ENCODE measurements at places on chromosomes 4 and X.

DNA sequence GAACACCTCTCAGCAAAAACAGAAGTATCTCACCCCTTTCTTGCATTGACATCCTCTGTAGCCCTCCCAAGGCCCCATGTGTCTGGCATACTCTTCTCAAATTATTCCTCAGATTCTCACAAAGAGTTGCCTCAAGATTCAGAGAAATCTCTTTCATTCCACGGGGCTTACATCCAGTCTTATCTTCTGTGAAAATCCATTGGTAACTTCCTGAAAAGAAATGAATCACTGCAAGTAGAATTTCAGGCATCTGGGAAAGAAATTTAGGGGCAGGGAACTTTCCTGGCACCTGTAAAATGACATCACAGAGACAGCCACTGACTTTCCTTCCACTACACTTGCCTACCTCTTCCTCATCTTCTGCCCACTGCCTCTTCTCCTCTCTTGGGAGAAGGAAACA, 182.5 kb upstream of the ARHGEF9 start:
- DNase-seq: no peak

DNA sequence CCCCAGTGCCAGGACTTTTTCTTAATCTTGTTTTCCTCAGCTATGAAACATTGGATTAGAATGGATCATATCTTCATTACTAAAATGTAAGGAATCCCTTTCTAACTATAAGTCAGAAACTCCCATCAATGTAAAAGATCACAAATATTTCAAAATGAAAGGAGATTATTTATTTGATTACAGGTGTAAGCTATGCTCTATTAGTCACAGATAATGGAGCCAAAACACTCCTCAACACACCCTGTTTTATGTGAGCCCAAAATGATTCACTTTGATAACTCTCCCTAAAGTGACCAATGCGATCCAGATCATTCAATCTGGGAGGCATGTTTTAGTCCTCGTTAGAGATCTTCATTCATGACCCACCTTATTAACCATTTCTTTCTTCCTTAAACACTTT, 566.7 kb upstream of the TENM3 start:
- no peak for DNase-seq

- no peak for DNase-seq
These were observed 430.6 kb downstream of the BCOR start for GRCh38 chrX:39667191-39667590.

DNA sequence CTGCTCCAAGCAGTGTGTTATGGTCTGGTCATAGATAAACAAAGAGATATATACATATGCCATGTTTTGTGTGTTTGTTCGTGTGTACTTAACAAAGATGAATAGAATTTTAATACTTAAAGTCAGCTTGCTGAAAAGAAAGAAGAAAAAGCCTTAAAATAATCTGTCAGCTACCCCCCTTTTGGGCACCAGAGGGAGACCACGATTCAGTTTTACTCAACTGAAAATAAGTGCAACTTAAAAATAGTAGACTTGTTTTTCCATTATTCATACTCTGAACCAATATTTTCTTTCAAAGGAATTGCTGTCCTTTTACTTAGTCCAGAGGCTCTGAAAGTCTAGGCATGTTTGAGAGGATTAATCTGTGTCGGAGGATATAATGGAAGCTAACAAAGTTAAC, 181.7 kb upstream of the AGTR2 start:
- DNase-seq: no peak

- DNase-seq: no peak
These were observed 2.0 kb downstream of the WDR13 start for GRCh38 chrX:48599341-48599740.

DNA sequence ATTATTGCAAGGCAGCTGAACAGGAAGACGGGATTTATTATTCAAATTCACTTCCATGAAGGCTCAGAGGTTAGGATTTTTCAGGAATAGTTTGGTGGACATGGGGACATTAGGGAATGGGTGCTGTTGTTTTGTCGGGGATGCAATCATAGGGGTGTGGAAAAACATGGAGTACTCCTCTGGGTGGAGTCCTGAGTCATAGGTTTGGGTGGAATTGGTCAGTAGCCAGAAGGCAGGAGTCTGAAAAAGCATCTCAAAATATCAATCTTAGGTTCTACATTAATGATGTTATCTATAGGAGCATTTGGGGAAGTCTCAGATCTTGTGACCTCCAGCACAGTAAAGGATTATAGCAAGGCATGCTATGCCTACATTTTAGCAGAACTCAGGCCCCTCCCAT, 14.5 kb upstream of the ETNPPL start:
- no peak for DNase-seq

DNA sequence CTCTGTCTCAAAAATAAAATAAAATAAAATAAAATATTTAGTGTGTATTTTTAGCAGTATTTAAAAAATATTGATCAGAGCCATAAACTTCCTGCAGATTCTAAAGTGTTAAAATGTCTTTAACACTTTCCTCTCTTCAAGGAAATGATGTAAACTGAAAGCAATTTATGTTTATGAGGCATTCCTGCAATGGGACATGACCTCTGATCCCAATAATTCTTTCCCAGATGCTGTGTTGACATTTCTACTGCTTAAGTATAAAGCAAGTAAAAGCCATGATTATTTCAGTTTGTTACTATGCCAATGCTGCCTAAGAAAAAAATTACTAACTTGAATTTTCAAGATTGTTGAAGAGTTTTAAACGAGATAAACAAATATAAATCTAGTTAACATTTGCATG, 29.0 kb downstream of the COQ2 start:
- DNase-seq: no peak

DNA sequence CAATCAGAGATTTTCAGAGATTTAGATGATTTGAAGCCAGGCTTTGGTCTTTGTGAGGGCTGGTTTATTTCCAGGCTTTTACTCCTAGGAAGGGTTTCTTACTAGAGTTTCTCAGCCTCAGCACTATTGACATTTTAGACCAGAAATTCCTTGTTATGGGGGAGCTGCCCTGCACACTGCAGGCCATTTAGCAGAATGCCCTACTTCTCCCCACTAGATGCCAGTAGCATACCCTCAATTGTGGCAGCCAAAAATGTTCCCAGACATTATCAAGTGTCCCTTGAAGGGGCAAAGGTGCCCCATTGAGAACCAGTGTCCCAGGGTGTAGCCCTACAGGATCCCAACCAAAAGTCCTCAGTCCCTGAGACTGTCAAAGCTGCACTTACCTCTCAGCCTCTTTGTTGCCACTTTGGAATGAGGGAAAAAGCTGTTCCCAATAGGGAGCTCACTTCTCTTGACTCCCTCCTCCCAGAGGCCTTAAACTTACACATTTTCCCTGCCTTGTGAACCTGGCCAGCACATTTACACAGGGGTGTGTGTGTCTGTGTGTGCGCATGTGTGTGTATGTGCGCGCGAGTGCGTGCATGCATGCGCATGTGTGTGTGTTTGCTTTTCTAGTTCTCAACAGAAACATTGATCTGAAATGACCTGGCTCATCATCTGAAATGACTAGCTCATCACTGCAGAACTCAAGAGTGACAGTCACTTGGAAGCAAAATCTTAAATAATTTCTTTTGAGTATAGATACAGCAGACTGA, 231.4 kb downstream of the QDPR start:
- no peak for DNase-seq

DNA sequence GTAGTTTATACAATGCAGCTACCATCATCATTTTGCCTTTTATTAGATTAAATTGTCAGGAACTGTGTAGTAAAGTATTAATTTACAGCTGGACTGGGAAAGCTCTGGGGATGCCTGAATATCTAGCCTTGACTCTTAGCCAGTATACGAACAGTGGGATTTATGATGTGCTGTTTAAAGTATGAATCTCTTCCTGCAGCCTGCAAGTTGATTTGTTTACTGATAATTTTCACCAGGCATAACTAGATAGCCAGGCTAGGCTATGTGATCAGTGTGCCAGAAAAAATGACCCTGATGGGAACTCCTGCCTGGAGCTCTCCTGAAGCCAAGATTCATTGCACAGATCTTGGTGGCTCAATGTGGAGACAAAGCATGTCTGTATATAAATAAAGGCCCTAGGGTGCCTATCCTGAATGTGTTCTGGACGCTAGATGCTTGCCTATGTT, 119.2 kb downstream of the SCLT1 start:
- no peak for DNase-seq

DNA sequence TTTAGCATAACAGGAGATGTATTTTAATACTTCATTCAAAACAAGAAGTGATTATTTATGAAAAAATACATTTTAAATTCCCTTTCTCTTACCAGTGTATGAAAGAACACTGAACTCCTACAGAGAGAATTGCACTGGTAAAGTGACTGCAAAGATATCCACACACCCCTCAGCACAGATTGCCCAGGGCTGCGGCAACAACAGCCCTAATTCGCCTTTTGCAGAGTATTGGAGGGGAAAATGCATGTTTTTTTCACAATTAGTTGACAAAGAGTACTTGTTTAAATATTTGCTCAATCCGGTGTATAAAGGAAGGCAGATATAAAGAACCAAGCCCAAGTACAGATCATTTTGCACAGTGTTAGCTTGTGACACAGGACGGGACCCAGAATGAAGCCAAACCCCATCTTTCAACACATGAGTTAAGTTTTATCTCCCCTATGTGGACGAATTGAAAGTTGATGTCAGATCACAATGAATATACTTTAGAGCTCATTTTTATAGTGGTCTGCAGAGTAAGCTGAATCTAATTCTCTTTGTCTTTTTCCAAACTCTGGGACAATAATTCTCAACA, 551.4 kb upstream of the IGFBP7 start:
- DNase-seq: no peak

DNA sequence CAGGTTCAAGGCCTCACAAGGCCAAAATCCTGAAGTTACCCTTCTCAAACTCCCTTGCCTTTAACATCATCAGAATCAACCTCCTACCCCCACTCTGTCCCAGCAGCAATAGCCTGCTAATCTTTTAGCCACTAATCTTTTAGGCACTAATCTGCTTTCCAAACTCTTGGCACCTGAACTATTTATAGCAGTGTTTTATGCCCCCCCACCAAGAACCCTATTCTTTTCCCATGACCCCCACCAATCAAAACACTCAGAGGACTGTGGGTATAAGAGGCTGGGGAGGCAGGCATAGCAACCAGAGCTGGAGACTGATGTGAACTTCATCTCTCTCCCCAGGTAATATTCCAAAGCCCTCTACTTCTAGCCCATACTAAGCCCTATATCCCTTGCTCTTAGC, at the start of gene ARR3:
TSS of gene ARR3 (plus strand) at position 301 of the 400 bp plus-strand sequence. CDS start 1,052 bp downstream, outside the sequence.
- DNase-seq: no peak

- no peak for DNase-seq
These were observed 284.4 kb downstream of the AFF2 start for GRCh38 chrX:148784856-148785255.

DNA sequence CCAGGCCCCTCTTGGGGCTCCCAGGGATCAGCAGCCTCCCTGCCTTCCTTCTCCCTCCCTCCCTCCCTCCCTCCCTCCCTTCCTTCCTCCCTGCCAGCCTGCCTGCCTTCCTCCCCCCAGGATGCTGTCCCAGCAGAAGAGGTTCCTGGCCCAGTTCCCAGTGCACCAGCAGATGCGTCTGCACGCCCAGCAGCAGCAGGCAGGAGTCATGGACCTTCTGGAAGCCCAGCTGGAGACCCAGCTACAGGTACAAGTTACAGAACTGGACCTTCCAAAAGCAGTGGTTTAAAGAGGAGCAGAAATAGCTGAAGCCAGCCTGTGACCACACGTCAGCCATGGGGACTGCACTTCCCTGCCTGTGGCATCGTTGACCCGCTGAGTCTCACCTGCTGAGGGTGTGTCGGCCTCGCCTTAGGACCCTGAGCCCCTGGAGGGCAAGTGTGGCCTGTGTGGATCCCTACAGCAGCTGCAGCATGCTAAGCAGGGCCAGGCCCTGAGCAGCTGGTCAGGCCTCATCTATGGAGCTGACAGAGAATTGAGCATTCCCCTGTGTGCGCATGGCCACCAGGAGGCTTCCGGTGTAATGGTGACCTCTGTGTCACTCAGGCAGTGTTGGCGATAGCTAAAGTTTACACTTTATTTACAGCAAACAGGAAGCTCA, 84.7 kb downstream of the CRMP1 start:
- no peak for DNase-seq

GRCh38 chrX:153379971-153380581, 21.1 kb downstream of the PNMA6E start:
- no peak for DNase-seq

DNA sequence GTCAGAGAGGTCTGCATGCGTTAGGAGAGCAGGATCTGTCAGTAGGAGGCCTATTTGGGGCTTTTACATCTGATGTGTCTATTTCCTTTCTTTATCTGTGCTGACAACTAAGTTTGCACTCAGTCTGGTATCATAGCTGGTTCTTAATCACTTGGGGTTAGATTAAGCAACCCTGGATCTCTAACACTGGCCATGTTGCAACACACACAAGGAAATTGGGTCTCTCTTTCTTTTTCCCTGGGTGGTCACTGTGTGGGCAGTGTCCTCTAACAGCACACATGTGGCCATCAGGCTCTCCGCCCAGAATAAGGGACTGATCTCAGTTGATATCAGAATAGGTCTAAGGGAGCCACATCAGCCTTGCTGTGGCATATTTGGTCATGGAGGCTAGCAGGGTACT, 38.9 kb downstream of the IGFBP7 start:
- DNase-seq: no peak

DNA sequence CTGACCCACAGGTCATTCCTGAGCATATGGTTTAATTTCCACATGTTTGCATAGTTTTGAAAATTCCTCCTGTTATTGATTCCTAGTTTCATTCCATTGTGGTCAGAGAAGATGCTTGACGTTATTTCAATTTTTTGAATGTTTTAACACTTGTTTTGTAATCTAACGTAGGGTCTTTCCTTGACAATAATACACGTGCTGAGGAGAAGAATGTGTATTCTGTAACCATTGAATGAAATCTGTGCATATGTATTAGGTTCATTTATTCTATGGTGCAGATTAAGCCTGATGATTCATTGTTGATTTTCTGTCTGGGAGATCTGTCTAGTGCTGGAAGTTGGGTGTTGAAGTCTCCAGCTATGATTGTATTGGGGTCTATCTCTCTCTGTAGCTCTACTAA, 486.4 kb upstream of the RPS6KA3 start:
- DNase-seq: no peak

DNA sequence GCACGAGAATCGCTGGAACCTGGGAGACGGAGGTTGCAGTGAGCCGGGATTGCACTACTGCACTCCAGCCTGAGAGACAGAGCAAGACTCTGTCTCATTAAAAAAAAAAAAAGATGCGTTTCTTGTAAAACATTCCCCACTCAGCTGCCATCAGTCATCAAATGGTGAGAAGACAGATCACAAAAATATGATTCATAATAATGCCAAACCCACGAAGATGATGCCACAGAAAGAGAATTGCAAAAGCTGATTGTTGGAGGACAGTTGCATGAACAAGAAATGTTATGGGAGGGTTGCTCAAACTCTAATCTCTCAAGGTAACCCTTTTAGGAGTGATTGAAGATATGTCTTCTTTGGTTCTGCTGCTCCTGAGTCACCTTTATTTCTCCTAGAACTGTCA, 21.4 kb upstream of the SMIM14 start:
- DNase-seq: no peak

DNA sequence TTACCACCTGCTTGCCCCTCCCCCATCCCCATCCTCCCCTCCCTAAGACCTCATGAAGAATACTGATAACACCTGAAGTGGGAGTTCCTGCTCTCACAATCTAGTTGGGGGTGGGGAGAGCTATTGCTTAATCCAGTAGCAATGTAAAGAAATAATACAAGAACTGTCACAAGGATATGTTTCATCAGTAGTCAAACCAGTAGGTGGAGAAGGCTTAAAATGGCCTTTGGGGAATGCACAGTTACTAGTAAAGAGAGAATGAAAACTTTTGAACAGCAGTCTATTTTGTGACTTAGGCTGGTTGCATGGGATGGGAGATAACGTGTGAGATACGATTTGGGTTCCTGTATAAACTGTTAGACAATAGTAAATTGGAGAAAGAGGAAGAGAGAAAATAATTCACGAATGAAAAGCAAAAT, 6.0 kb downstream of the GALNT7 start:
- no peak for DNase-seq

- DNase-seq: no peak
These were observed 710.8 kb upstream of the HTR2C start for GRCh38 chrX:113873056-113873455.
